Activated CD8-positive, alpha-beta T cell treated with anti-CD3 and anti-CD28 coated beads for 36 hours (primary cell): ENCODE measurements at places on chromosomes 5 and 9. TPM values are rescaled to one million over a fixed set of nuclear protein-coding genes. Genes with fewer than 3 reads are reported as not detected.

DNA sequence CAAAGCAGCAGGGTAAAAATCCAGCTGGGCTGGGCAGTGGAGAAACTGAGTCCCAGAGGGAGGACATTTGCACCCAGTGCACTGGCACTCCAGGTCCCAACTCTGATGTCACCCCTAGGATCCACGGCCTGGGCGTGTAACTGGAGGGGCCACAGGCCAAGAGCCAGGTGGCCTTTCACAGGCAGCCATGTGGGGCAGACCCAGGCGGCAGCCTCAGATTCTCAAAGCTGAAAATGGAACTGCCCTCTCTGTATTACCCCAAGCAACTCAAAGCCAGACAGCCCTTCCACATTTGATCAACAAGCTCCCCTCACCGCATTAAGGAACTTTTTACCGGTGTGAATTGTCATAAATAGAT, 46.7 kb downstream of the RASGEF1C start:
- no peak for DNase-seq

Gene MYOZ3
- total RNA-seq, result 0.11 TPM

Gene GABRA1
- not detected for total RNA-seq

Gene UNC13B
- total RNA-seq, result 1.9 TPM

- DNase-seq, result no peak
Measured at GRCh38 chr5:173298213-173298926, 29.8 kb downstream of the STC2 start.

Gene NSUN2
- total RNA-seq, result 111 TPM

Gene LNPEP
- total RNA-seq, result 53.7 TPM

- no peak for DNase-seq
Measured at GRCh38 chr5:937151-937924, 44.7 kb downstream of the TRIP13 start.

GRCh38 chr5:15023266-15023665, 151.7 kb upstream of the ANKH start:
- no peak for DNase-seq

DNA sequence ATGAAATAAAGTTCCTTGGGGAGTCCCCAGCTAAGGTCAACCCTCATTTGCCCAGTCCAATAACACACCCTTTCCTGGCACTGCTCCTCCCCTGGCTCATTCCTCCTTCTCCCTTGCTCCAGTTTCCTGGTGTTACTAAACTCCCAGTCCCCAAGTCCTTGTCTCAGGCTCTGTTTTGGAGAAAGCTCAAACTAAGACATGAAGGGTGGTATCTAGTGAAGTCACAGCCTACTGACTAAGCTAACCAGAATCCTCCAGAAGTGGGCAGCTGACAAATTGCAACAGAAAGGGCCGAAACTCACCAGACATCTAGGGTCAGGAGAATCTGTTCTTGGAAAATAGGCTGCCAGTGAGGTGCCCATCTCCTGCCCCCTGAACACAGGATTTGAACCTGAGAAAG, 118.7 kb upstream of the NEK6 start:
- no peak for DNase-seq

DNA sequence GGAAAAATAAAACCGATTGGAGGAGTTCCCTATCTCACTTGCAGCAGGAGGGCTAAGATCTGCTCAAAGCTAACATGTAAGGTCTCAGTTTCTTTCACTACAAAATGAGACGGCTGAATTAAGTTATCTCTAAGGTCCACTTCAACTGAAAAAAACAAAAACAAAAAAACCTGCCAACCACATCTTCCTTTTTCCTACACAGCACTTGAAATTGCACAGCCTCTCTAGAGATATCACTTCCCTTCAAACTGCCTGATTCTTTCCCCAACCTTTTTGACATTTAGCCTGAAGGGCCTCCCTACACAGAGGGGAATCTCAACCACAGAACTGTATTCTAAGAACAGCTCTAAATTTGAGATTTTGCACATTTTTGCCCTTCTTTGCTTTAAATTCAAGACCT, 227.9 kb upstream of the TARS1 start:
- DNase-seq, result no peak

DNA sequence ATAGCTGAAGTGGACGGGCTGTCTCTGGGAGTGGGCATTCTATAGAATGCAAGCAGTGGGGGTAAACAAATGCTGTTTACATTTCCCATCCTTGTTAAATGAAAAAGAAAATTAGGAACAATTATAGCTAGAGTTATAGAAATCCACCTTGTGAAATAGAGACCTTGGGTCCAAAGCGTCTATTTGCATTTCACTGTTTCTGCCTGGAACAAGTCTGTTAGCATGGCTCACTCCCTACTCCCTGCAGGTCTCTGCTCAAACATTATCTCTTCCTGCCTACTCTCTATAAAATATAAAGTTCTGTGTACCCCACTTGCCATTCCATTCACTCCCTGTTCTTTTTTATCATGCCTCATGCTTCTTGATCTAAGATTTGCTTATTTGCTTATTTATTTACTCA, 975.7 kb upstream of the WWC1 start:
- no peak for DNase-seq
